ENCODE measurements at places on chromosomes 7 and 10.

DNA sequence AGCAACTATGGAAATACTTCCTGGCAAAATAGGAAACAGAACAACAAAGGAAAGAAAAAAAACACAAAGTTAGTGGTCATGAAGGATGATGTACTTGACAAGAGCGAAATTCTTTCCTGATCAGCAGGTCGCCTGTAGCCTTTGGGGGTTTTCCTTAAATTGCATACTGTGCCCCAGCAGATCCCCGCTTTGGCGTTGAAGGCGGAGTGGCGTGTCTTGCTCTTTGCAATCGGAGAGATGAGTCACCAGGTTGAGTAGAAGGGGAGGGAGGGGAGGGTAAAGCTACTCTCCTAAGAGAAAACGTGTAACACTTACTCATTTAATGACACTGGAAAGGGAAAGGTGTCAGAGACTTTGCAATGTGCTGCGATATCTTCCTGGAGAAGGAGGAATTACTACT is 587.2 kb downstream of the SORCS1 start:
- peak; percentile 48 for DNase-seq

- DNase-seq, result peak; percentile 95
Observed at GRCh38 chr10:48656241-48656913, 28.3 kb upstream of the WDFY4 start.

DNA sequence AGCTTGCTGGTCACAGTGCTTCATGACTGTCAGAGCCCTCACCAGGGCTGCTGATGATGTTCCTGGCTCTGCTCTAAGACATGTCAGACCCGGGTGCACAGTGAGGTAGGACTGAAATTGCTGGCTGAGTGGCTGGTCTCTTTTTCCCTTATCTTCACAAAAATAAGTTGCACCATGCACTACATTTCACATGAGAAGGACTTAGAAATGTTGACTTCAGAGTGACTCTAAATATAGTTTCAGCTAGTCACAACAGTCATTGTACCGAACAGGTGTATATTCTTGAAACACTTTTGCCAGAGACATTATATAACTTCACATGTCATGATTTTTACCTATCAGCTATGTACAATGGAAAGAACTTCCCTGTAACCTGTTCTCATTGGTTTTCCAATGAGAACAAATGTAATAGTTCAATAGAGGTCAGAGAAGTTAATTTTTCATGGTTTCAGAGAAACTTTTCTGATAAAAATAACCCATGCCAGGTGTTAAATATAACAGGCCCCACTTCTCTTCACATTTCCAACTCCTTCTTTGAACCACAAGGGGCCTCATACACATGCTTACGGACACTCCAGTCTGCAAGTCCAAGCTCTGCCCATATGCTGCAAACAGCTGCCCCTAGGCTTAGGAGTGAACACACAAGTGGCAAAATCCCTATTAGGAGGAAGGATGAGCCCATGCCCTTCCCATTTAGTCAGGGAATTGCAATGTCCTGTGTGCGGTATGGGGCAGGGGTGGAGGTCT is 115.6 kb downstream of the CDK6 start:
- DNase-seq, result no peak

DNA sequence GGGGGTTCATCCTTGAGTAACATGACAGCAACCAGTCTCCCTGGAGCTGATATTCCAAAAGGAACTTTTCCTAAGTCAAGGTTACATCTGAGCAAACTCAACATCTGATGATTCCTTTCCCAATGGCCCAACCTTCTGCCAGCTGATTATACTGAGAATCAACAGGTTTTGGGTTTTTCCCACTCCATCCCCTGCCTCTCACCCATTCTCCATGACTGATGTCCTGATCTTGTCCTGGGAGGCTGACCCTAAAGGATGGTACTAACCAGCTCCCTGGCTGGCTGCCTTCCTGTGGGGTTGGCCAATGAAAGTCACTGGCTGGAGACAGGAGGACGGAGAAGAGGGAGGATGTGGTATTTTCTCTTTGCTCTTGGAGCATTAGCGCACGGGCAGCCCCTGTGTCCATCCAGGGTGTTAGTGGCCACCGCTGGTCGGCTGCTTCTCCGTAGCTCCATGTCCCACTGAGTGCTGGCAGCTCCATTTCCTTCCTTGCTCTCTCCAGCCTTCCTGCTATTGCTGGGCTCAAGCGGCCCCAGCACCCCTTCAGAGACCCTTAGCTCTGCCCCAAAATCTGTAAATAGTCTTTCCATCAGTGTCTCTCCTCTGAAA is 306.2 kb upstream of the PITRM1 start:
- DNase-seq, result no peak

DNA sequence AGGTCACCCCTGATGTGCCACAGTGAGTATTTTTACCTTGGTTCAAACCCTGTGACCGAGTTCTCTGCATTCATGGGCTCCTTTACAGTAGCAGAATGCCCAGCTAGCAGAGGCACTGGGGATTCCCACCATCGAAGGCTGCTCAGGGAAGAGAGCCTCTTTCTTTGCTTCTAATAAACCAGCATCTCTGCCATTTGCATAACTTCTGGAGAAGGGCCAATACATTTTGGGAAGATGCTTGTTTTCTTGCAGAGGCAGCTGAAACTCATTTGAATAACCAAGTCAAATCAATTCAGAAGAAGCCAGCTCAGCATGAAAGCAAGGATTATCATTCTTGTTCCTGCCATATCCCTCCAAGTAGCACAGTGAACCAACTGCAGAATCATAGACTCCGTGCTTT is 82.9 kb upstream of the WDR11 start:
- no peak for DNase-seq

DNA sequence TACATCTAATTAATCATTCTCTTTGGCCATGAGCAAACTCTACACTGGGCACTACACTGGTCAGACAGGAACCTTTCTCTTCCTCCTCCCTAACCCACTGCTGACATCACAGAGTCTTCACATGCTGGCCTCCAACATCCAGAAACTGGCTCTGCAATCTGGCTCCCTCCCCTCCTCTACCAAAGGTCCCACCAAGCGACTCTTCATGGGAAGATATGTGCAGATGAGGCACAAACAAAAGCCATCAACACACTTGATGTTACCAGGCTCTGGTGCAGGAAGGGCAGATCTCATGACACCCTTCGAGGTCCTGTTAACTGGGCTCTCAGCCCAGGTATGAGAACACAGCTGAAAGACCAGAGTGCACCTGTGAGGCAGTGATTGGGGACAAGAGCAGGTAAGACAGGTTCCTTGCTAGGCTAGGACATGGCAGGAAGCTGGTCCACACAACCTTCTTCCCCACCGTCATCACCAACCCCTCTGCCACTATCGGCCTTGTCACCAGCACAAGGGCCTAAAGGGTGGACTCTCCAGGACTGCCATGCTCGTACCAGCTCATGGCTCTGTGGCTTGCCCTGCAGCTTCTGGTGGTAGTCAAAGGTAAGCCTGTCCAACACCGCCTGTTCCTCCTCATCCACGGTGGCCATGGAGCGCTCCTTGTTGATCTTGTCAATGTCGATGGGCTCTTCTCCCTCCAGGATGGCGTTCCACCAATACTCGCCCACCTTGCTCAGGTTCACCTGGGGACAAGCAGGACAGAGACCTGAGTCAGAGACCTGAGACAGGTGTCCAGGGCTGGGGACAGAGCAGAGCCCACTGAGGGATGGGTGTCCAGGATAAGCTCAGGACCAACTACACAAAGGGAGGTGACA is 66.6 kb upstream of the CAMK2B start:
- DNase-seq, result no peak

DNA sequence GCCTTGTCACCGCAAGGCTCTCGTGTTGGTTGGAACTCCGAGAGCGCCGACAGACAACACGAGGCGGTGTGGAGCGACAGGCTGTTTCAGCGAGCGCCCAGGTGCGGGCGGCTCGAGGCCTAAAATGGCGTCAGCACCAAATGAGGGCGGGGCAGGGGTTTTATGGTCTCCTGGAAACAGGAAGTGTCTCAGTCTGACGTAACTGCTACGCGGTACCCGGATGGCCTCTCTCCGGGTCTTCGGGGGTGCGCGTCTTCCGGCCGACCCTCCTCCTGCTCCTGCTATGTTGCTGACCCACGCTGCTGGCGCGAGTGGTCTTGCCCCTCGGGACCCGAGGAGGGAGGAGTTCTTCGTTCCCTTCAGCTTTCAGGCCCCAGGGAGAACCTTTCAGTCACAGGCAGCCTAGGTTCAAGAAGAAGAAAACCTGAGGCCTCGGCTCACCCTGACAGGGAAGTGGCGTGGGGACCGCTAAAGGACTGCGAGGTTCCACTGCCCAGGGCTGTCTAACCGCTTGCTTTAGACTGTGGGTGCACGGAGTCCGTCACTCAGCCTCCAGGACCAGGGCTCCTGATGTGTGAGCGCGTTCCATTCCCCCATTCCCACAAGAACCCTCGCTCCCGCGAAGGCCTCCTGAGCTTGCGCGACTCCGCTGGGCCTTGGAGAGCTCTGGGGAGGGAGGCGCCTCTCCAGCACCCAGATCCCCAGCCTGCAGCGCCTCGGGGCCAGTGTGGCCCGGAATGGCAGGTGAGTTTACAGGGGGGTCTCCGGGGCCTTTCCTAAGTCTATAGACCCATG is 77.3 kb downstream of the GLRX3 start:
- no peak for DNase-seq

GRCh38 chr10:2475711-2476217 is 591.6 kb upstream of the PFKP start:
- DNase-seq, result no peak

- DNase-seq, result peak; percentile 70
Observed at GRCh38 chr10:132397036-132397541, at the start of gene PWWP2B. PWWP2B (plus strand) TSS chr10:132397200; CDS start chr10:132397227, 27 bp downstream.

GRCh38 chr7:143073556-143073955 is 21.4 kb downstream of the OR6V1 start:
- no peak for DNase-seq

- DNase-seq, result no peak
Observed at GRCh38 chr7:69906283-69906995, 308.2 kb downstream of the AUTS2 start.

GRCh38 chr10:49269523-49269922 is 29.4 kb upstream of the C10orf71 start:
- DNase-seq, result no peak

All from iPS-NIHi11 (cell line).